ENCODE measurements at places on chromosomes 1 and 21.

DNA sequence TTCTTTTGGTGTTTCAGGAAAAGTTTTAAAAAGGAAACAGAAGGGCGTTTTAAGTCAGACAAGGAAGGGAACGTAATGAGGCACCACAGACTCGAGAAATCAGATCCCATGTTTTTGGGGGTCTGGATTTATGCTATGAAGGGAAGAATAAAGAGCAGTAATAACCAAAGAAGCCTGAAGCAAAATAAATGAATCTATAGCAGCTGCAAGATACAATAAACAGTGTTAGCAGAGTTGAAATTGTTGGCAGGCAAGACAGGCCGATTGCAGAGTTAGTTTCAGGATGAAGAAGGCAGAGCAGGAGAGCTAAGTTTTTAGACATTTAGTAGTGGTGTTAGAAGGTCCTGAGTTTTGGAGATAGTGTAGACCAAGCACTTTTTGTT lies 425 bp downstream of the DDR2 start:
- no peak for DNase-seq

GRCh38 chr1:6476483-6476882 lies 10.5 kb upstream of the TNFRSF25 start:
- no peak for DNase-seq

DNA sequence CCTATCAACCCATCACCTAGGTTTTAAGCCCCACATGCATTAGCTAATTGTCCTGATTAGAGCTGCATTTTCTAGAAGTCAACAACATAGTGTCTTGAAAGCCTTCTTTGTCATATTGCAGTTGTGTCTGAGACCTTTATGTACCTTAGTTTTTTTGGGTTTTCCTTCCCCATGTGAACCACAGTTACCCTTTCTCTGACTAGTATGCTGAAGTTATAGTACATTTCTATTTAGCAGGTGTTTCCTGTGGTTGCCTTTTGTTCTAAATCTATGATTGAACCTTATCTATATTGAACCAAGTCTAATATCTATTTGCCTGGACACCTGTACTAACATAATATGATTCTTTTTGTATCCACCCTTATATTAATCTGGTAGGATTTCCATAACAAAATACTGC lies 135.6 kb downstream of the ST6GALNAC3 start:
- DNase-seq, result no peak

DNA sequence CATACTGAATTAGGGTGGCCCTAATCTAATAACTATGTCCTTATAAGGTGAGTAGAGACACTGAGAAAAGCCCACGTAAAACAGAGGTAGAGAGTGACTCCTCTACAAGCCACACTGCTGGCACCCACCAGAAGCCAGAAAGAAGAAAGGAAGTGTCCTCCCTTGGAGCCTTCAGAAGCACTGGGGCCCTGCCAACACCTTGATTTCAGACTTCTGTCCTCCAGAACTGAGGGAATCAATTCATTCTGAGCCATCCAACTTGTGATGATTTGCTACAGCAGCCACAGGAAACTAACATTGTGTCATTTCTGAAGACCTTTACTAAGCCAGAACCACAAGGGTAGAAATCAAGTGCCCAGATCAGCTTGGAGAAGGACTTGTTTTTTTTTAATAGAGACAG lies 15.0 kb downstream of the GNB1 start:
- no peak for DNase-seq
